GM18507 (cell line): ENCODE measurements at places on chromosomes 5 and 9.

DNA sequence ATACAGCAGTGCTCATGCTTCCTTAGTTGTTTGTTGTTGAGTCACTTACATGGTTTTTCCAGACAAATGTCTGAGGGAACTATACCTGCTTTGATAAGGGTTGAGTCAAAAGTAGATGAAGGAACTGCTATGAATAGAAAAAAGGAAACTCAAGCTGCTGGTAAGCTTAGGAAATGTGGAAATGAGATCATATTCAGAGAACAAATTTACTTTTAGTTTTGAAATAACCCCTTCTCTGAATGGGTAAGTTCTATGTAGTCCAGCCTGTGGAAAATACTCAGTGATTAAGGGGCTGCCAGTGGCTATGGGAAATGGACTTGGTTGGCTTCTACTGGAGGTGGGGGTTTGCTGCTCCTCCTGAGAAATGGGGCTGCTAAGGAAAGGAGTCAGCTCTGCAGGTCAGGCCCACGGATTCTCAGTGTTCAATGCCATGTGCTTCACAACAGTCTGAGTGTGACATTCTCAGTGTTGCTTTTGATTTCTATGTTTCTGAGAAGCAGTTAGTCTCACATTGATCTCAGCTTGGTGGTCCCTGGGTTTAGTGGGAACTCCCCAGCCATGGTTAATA is 47.7 kb upstream of the GLRX start:
- no peak for DNase-seq

DNA sequence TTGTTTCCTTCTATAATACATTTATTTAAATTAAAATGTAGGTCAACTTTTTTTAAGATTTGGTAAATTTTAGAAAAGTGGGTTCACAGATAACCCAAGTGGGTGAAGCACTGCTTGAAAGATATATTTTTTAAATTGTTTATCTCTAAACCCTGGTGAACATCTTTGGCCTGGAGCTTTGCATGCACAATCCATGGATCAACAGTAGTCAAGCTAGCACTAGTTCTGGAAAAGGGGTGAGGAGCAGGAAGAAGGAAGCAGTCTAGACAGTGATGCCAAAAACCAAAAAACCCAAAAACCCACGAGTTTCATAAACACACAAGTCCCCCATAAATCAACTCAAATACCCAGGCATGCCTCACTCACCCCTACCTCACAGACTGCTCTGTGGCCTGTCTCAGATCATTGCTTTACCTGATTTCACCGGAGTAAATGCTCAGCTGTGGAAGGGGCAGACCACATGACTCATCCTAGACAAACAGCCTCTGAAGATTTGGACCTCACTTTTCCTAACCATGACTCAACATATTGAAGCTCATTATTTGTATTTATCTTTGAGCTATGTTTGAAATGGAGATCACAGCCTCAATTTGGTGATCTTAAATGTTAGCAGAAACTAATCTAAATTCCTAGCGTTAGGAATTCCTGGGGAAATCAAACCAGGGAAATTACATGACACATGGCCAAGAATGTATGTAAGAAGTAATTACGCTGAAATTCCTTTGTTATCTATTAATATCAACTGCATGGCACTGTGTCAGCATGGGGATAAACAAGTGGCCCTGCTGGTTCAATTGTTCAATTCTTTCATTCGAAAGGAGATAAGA is 149.6 kb downstream of the ZNF608 start:
- no peak for DNase-seq

DNA sequence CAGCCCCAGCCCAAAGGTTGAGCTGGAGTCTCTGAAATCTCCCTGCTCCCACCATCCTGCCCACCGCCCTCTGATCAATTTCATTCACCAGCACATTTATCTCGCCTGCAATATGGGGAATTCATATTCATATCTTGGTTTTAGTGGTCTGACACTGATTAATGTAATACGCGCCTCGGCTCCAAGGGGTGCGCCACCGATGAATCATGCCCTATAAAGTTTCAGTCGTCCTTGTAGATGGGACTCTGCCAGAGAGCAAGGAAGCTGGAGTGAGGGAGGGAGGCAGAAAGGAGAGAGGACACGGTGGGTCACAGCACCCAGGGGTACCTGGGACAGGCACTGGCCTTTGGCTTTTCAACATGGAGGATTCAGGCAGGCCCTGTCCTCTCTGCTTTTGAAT is 8.9 kb downstream of the IRX1 start:
- no peak for DNase-seq

GRCh38 chr5:51172903-51173626 is 210.2 kb upstream of the ISL1 start:
- DNase-seq, result no peak

GRCh38 chr5:118592229-118593002 is 395.9 kb downstream of the DTWD2 start:
- DNase-seq, result no peak

GRCh38 chr9:7935681-7936080 is 136.1 kb upstream of the DMAC1 start:
- no peak for DNase-seq

DNA sequence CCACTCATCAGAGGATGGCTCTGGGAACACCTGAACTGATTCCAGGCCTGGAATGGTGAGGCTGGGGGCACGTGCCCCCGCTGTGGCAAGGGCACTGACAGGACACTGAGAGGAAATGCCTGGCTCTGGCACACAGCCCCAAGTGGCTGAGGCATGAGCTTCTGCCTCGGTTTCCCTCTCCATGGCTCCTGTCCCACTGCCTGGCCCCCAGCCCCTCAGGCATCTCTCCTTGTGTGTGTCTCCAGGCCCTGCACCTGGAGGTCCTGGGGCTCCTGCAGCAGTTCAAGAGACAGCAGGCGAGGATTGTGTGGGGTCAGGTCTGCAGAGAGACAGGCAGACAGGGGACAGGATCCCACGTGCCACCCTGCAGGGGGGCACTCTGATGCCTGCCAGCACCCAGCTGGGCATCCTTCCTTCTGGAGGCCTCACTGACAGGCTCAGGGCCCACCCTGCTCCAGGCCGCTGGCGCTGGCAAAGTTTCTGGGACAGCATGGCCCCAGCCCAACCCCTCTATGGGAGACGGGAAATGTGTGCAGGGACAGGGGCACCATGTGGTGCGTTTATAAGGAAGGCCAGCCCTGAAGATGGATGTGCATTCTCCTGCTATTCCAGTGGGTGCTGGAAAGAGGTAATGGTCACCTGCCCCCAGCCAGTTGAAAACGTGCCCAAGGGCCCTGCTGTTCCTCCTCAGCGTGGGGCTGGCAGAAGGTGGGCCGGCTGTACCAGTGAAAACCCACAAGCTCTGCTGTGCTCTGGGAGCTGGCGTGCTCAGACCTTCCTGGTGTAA is 66.0 kb downstream of the RASGEF1C start:
- DNase-seq, result no peak

DNA sequence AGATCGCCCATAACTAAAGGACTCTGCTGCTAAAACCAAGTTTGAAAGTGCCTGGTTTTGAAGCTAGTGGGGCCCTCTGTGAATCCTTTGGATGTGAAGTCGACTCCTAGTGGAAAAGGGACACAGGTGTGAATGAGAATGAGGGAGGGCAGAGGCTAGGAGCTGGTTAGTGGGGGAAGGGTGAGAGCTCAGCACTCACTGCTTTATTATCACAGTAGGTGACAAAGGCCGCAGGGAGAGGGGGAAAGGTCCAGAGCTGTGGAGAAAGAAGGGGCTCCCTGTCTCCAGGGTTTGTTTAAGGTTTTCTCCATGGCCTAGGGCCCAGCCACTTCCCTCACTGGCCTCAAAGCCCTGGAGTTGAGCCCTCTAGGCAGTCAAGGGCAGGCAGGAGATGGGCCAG is 3.5 kb downstream of the HDHD3 start:
- no peak for DNase-seq

DNA sequence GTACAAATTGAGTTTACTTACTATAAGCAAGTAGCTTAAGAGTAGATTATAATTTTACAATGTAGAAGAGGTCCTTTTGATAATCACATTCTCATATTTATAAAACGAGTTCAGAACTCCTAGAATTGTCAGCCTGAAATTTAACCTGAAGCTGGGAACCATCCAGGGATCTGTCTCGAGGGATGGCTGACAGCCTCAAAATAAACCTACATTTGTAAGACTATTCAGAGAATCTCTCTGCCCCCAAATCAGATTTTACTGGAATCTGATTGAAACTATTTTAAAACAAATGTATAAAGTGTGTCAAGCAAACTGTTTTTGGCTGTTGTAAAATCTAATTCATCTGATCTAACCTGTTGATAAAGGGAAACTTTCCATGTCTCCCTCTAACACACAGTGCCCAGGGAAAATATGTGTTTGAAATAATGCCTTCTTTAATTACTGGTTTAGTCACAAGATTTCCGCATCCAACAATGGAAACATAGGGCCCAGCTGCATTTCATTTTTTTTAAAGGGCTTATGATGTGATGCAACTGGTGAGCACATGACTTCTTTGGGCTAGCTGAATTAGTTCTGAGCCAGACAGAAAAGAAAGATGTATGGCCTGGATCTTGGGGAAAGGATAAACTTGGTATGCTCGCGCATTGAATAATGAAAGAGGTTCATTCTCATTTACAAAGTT is 30.3 kb downstream of the SLC25A46 start:
- no peak for DNase-seq

- DNase-seq, result no peak
Measured at GRCh38 chr5:110940136-110940535, 131.4 kb upstream of the TSLP start.
